CD4-positive, alpha-beta T cell treated with Interleukin-12 subunit alpha and Interleukin-12 subunit beta, for 1 hour (primary cell): ENCODE measurements at places on chromosomes 13 and 19.

DNA sequence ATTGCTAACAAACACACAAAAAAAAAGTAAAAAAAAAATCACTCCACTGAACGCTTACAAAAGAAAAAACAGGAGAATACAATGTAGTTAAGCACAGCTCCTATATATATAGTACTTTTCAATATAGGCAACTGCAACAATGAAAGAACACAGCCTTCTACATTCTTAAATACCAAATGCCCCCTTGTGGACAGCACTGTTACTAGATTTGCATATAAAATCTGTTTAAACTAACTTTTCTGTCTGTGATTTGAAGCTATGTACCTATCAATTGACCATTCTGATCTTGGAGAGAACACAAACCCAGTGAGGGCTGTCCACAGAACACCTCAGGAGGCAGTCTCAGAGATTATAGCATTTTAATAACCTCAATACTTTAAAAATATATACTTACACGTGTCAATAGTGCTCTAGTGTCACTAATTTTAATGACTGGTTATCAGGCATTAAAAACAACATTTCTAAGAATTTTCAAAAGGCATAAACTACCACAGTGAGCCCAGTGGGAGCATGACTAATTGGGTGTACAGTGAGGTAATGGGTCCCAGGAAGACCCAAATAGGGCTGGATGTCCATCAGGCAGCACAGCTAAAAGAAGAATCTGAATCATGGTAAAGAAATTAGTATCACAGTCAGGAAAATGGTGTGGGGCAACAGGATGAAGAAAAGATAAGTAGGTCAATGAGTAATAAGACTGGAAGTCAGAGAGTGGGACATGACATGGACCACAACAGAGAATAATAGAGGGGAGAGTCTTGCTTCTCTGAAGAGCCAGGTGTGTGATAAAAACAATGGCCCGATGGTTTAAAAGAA, 22.2 kb downstream of the CCDC169 start:
- no peak for DNase-seq

DNA sequence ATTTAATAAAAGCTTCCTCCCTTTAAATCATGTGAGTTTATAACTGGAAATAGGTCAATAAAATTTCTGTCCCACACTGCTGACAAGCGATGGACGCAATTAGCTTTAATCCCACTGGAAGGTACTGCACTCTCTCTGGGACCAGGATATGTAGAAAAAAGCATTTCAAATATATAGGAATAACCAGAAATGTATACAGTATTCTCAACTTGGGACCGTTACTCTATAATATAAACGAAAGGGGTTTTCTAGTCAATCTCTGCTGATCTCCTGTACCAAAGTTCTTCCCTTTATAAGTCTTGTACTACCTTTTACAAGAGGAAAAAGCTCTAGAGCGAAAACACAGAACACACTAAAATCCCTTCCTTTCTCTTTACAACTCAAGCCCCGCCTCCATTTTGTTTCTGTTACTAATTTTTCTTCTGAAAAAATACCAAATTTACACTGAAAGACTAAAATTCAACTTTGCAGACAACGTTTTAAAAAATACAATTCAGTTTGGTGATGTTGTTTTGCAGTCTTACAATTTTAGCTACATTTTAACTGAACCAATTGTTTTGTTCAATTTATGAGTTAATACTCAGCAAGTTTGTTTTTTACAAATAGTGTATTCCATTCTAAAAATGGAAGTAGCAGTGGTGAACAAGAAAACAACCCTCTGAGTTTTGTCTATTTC, 1.7 kb upstream of the USPL1 start:
- peak; percentile 53 for DNase-seq

GRCh38 chr19:56314018-56314380, 640 bp downstream of the ZSCAN5A start:
- DNase-seq, result no peak

- DNase-seq, result peak; percentile 4
Measured at GRCh38 chr13:105410602-105411001, 1124.9 kb downstream of the EFNB2 start.

- no peak for DNase-seq
Measured at GRCh38 chr19:17580470-17581144, 25.2 kb downstream of the COLGALT1 start.

DNA sequence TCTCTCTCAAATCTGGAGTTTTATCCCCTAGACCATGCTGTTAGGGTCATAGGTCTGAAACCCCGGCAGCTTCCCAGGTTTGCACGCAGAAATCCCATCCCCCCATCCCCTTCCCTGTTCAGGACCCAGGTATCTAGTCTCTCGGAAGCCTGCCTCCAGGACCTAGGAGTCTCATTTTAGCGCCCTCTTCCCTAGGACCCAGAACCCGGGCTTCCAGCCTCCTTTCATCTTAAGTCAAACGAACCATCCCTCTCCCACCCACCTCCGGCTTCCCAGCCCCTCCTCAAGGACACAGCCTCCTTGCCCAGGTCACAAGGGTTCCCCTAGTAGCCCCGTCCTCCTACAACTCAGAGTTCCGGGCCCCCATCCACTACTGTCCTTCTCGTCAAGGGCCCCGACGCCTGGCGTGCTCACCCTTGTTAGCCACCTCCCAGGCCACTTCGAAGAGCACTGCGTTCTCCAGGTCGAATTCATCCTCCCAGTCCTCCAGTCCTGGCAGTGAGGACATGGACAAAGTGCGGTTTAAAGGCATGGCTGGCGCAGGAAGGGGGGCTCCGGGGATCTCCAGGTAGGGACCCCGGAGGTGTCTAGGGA, 431 bp downstream of the GYS1 start:
- DNase-seq, result no peak

DNA sequence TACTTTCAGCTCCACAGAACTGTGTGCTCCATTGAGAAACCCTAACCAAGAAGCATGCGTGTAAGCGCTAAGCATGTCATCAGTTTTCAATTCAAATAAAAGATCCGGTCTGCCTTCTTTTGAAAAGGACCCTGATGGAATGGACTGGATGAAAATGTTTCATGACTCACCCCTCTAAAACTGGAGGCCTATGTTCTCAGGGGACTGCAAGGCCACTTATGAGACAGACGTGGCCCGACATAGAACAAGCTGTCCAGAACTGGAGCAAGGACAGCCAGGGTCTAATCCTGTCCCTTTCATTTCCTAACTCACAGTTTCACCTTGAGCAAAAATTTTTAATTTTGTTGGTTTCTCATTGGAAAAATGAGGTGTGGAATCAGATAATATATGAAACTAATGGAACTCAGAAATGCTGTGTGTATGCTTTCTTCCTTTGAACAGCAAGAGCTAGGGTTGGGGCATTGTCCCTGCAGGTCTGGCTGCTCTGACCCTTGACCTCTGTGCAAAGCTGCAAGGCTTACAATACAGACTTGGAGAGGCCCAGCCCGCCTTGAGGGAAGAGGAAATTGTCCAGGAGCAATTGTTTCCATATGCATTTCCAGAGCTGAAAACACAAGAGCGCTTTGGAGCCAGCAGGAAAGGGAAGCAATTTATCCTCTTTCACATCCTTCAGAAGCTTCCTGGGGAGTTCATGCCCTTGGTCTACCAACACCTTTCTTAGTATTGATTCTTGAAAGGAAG, 553.4 kb upstream of the KLF12 start:
- no peak for DNase-seq

- DNase-seq, result no peak
Measured at GRCh38 chr19:18049385-18049784, 37.3 kb downstream of the IL12RB1 start.
